ENCODE measurements at places on chromosomes 5 and 9.
A peak's percentile ranks its signal among the peaks of the same experiment; 100 is the strongest.

- DNase-seq, result no peak
Measured at GRCh38 chr5:103785569-103785968, 223.0 kb upstream of the NUDT12 start.

DNA sequence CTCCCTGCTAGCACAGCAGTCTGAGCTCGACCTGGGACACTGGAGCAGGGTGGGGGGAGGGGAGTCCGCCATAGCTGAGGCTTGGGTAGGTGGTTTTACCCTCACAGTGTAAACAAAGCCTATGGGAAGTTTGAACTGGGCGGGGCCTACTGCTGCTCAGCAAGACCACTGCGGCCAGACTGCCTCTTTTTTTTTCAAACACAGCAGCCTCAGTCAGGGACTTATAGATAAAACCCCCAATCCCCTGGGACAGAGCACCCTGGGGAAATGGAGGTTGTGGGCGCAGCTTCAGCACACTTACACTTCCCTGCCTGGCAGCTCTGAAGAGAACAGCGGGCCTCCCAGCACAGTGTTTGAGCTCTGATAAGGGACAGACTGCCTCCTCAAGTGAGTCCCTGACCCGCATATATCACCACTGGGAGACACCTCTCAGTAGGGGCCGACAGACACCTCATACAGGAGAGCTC, 151.1 kb upstream of the APC start:
- peak; percentile 15 for DNase-seq

DNA sequence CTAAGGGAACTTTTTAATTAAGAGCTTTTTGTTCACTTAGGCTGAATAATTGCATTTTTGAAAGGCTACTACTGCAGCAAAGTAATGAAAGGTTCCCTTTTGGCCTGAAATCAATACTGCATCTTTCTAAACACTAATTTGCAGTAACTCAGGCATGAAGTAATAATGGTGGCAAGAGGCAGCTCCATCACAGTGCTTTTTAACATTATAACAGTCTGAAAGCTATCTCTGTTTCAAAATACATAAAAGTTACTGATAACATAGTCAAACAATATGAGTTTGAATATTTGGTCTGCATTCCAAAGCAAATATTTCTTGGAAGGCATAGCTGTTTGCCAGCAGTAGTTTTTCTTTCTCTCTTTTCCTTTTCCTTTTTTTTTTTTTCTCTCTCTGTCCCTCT, 113.4 kb downstream of the FBN2 start:
- no peak for DNase-seq

GRCh38 chr5:38557308-38557710, 863 bp upstream of the LIFR start:
- DNase-seq, result no peak

GRCh38 chr5:135944967-135945560, 9.7 kb downstream of the LECT2 start:
- DNase-seq, result peak; percentile 84

GRCh38 chr5:38715696-38716095, 130.1 kb upstream of the OSMR start:
- DNase-seq, result no peak

- DNase-seq, result no peak
Measured at GRCh38 chr5:65451436-65451835, 30.3 kb downstream of the ADAMTS6 start.

GRCh38 chr9:79208791-79209396, 362.9 kb upstream of the TLE4 start:
- no peak for DNase-seq

- no peak for DNase-seq
Measured at GRCh38 chr5:124692324-124692723, 54.1 kb downstream of the ZNF608 start.

- no peak for DNase-seq
Measured at GRCh38 chr5:156188016-156188415, 138.9 kb upstream of the SGCD start.

DNA sequence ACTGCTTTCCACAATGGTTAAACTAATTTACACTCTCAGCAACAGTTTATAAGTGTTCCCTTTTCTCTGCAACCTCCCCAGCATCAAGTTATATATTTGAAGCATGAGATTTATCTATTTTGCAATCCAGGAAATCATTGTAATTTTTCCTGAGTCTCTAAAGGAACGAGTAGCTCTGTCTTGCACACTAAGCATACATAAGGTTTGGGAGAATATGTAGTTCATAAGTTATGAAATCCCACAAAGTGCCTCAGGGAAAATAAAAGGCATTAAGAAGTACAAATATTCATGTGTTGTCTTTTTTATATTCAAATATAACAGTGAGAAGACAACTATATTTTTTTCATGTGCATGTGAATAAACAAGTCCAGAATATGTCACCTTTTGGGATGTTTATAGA, 377.1 kb upstream of the RORB start:
- no peak for DNase-seq

DNA sequence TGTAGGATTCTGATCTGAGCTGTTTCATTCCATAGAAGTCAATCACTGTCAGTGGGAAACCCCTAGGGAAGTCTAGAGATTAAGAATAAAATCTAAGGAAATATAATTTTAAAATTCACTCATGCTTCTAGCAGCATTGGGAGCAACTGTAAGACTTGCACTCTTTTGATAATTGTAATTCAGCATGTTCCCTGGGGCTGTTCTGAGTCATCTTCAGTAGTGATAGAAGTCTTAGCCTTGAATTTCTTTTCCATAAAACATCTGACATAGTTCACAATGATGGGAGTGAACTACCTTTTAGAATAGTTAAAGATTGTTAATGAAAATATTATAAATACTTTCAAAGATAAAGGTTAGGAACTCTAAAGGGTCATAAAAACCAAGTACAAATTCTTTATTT, 935.8 kb downstream of the DTWD2 start:
- DNase-seq, result no peak

DNA sequence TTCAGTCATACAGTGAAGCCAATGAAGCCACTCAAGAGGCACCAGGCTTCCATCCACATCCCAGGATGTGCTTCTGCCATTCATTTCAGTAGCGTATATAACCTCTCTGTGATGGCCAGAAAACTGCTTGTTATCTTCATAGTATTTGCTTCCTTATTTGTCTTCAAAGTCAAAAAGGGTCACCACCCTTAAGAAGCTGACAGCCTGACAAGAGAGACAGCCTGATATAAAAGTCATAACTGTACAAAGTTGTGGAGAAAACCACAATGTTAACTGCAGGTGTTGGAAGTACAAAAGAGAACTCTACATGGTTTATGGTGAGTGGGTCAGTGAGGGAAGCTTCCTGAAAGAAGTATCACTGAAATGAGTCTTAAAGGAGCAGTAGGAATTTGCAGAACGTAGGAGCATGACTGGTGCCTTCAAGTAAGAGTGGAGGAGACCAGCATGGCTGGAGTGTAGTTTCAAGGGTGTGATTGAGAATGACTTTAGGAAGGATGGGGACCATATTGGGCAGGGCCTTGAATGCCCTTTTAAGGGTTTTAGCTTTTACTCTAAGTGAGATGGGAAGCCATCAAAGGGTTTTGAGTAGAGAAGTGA, 33.7 kb downstream of the NIM1K start:
- DNase-seq, result no peak

DNA sequence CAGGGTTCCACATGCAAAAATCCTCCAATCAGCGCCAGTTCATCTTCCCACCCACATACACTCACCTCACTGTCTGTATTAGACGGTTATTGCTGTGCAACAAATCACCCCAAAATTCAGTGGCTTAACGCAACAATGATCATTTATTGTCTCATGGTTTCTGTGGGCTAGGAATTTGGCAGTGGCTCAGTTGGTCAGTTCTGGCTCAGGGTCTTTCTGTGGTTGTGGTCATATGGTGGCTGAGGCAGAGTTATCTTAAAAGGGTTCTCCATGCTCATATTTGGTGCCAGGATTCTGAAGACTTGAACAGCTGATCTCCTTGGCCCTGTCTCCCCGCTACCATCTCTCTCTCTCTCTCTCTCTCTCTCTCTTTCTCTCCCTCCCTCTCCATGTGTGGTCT, 12.9 kb downstream of the ZNF618 start:
- no peak for DNase-seq

DNA sequence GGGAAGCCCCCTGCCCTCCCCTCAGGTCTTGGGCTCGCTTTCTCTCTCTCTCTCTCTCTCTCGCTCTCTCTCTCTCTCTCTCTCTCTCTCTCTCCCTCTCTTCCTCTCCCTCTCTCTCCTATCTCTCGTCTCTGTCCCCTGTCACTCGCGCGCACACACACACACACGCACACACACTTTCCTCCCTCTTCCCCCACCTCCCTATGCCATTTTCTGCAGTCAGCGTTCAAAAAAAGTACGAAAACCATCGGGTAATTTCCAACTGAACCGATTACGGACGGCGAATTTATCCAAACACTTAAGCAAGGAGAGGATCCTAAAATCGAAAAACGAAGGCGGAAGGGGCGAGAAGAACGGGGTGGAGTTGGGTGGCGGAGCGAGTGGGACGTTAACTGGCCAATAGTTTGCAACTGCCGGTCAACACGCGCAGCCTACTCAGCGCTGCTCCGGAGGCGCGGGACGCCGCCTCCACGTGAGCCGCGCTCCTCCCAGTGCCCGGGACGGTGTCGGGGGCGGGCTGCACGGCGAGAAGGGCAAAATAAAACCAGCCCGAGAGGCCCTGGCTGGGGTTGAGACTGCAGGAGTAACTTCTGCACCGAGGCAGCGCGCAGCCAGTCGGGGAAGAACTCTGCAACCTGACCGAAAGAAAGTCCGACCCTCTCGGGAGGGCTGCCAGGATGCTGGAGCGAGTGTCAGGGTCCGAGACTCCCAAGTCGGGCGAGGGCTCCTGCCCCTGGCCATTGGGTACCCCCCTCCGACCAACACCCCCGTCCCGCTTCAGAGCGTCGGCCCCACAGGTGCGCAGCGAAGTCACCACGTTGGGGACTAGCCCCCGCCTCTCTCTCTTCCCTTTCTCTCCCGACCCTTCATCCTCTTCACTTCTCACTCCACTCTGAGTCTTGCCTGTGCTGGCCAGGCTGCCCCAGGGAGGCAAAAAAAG, 24.9 kb upstream of the ELAVL2 start:
- DNase-seq, result no peak

GRCh38 chr9:91503673-91504081, 80.0 kb upstream of the NFIL3 start:
- DNase-seq, result no peak

- DNase-seq, result no peak
Measured at GRCh38 chr5:44312374-44312773, 76.8 kb downstream of the FGF10 start.

GRCh38 chr5:35162848-35163709, 67.2 kb downstream of the PRLR start:
- no peak for DNase-seq

- DNase-seq, result no peak
Measured at GRCh38 chr5:9063615-9064245, 482.1 kb downstream of the SEMA5A start.

DNA sequence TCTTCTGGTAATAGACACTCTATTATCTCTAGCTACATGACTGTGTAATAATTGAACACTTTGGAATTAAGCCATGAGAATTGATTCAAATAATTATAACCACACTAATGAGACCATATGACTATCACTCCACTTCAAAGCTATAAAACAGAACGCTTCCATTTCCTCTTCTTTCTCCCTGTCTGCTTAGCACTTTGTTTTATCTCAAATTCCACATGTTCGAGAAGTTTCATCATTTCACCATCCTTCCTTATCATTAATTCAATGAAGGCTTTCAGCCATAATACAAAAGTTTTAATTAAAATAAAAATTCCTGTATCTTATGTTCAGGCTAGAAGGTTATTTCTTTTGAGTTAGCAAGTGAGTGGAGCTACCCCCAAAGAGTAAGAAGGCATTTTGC, 7.4 kb upstream of the DCTN4 start:
- DNase-seq, result no peak

DNA sequence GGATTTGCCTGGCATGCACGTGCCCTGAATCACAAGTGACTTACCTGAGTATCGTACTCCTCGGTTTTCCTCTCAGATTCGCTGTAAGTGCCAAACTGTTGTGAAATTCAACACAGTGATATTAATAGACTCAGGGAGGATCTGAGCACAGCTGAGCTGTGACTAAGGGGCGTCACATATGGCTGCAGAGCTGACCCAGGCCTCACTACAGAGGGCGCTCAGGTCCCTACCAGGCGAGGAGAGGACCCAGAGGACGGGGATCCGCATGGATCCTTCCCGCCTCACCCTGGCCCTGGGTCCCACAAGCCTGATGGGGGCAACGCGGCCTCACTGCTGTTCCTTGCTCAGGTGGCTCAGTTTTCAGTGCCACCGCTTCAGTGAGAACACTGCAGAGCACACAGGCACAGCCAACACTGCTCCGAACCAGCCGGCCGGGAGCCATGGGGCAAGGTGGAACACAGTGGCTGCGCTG, 20.1 kb downstream of the CLPTM1L start:
- no peak for DNase-seq

DNA sequence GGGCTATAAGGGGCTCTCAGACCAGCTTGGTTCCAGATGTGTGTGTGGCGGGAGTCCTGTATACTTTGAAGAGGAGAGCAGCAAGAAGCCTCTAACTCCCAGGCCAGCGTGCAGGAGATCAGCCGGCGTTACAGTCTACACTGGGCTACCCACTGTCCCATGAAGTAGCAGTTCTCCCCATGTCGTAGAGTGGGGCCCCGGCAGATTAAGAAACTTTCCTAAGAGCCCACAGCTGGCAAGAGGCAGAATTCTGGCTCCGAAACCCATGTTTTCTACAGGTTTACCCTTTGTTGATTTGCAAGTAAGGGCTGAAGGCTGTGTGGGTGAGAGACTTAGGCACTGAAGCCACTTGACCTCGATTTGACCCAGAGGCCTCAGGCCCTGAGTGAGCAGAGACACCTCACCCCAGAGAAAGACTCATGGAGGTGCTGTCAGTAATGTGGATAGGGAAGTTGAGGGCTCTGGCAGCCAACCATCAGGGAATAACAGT, 881 bp upstream of the B4GALT1 start:
- DNase-seq, result no peak

- DNase-seq, result no peak
Measured at GRCh38 chr9:96721303-96721702, 56.6 kb downstream of the ZNF510 start.

GRCh38 chr5:153618307-153618706, 127.8 kb downstream of the GRIA1 start:
- no peak for DNase-seq

GRCh38 chr9:7375013-7375511, 424.5 kb downstream of the DMAC1 start:
- no peak for DNase-seq

GRCh38 chr5:155529362-155529761, 515.8 kb downstream of the KIF4B start:
- DNase-seq, result no peak

GRCh38 chr5:116778651-116779280, 204.1 kb upstream of the SEMA6A start:
- DNase-seq, result no peak

GRCh38 chr9:3329361-3329760, 196.4 kb downstream of the RFX3 start:
- DNase-seq, result no peak

DNA sequence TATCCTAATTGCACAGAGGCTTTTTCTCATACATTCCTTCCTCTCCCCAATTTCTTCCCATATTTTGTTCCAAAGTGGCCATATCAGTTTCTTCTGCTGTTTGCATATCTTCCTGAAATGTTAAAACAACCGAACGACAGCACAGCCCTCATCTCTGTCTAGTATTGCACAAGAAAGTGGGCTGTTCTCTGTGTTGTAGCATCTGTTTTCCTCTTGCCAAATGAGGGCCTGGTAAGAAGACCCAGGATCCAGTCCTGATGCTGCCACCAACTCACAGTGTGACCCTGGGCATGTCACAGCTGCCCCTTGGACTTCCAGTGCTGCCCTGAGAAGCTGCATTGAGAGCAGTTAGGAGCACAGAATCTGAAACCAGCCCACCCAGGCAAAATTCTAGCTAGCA, 4.1 kb downstream of the SLC31A2 start:
- DNase-seq, result no peak
